ENCODE measurements at places on chromosomes 6 and 20.

DNA sequence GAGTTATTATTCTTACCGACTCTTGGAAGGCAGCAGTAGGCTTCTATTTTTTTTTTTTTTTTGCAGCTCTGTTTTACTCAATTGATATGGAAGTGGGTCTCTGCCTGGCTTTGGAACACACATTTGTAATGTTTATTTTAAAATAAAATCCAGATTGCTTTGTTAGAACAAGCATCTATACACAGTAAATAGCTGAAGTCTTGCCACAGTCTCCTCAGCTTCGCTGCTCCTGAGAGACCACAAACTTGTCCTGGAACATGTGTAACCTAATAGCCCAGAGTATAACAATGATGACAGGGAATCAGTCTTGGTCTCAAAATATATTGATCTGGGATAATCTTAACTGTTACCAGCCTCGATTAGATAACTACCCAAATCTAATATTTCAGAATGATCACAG, 299.8 kb upstream of the NOX3 start:
- DNase-seq = no peak

- no peak for DNase-seq
Measured at GRCh38 chr6:28769626-28770402, 154.0 kb downstream of the TRIM27 start.

DNA sequence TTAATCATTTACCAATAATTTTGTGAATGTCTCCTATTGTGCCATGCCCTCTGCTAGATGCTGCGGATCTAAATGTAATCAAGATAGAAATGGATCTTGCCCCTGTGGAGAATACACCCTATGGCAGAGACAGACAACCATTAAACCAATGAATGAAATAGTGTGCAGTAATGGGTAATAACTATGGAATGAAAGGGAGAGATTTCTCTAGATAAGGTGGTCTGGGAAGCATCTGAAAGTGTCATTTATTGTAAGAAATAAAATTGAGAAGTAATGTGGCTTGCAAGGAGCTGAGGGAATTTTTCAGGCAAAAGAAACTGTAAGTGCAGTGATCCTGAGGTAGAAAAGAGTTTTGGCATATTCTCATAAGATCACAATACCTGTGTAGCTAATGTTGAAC, 430.0 kb downstream of the LMBRD1 start:
- no peak for DNase-seq

DNA sequence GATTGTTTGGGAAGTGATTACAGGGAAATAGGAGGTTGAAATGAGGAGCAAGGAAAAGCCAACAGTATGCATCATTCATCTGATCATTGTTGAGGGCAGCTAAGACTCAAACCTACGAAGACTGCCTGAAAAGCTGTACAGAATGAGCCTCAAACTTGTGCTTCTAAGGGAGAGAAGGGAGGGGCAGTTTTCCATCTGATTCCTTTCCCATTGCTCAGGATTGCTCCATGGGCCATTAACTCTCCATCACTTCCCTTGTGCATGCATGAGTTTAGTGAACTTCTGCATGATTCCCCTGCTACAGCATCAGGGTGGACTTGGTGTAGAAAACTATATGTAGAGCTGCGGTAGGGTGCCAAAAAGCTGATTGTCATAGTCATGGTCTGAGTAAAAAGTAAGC, 742.7 kb upstream of the SLC35B3 start:
- DNase-seq = no peak

DNA sequence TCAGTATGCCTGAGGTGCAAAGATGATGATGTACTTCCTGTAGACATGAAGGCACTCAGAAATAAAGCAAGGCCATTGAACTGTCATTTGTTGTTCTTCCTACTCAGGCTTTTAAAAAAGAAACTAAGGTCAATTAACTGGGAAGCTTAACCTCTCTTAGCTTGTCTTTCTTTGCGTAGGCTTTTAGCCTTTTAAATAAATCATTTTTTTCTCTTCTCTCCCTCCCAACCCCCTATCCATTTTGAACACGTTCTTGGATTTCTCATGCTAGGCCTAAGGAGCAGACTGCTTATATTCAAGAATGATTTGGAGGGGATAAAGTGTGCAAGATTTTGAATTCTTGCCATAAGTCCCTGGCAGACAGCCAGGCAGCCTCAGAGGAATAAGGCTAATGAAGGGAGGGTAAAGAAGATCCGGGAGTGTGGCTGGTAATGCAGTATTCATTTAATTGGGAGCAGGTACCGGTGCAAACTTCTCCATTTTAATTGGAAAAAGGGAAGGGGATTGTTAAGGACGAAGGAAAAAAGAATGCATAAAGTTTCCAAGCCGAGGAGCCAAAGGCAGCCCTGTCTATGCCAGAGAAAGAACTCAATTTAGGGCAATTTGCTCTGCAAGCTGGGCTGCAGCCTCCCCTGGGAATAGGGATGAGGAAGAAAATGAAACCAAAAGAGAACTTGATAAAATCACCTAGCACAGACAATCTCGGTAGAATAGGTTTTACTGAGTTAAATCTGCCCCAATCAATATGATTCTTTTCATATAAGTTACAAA, 343.8 kb upstream of the MMS22L start:
- DNase-seq = no peak

GRCh38 chr6:122788663-122789181, 336 bp upstream of the SMPDL3A start:
- no peak for DNase-seq

DNA sequence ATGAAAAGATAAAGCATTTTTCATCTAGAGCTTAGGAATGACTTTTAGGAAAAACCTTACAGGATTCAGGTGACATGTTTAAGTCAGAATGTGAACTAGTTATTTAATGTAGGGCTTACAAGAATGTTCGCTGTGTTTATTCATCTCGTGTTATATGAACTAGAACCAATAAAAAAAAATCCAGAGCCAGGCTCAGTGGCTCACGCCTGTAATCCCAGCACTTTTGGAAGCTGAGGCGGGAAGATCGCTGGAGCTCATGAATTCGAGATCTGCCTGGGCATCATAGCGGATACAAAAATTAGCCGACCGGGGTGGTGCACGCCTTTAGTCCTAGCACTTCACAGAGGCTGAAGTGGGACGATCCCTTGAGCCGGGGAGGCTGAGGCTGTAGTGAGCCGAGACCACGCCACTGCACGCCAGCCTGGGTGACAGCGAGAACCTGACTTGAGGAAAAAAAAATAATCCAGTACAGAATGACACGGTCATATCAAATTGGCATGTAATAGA, 46.3 kb downstream of the OR2B2 start:
- DNase-seq = peak; percentile 84

GRCh38 chr6:142886431-142887170, 58.4 kb downstream of the HIVEP2 start:
- DNase-seq = no peak

- peak; percentile 38 for DNase-seq
Measured at GRCh38 chr6:33983721-33984465, 162.0 kb downstream of the GRM4 start.

- DNase-seq = no peak
Measured at GRCh38 chr20:45751721-45752120, 29.6 kb downstream of the SPINT4 start.

DNA sequence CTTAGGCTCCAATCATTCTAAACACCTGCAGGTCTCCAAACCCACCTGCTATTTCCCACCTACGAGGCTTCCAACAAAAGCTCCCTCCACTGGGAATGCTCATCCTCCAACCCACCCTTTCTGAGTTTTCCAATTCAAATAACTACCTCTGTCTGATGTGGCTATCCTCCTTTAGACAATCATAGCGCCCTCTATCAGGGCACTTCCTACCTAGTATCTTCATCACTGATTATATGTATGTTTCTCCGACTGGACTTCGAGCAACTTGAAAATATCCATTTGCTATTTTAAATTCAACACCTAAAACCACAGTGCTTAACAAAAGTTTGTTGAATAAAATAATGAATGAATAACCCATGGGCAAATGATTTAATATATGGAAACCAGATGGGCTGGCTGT, 41.3 kb downstream of the MTFR2 start:
- no peak for DNase-seq

DNA sequence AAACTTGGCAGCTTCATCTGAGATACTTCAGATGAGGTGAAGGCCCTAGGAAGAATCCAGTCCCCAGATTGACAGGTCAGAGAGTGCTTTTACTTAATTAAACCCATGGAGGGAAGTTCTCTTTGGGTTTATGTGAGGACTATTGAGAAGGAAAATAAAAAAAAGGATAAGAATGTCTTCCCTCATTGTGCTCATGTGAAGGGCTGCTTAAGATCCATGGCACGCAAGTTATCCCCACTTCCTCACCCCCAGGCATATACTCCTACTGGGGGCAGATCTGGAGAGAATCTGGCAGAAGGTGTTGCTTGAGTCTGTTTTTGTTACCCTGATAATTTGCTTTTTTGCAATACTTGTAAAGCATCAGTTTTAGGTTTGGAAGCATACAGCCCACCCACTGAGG, 322.9 kb upstream of the TFAP2D start:
- no peak for DNase-seq

DNA sequence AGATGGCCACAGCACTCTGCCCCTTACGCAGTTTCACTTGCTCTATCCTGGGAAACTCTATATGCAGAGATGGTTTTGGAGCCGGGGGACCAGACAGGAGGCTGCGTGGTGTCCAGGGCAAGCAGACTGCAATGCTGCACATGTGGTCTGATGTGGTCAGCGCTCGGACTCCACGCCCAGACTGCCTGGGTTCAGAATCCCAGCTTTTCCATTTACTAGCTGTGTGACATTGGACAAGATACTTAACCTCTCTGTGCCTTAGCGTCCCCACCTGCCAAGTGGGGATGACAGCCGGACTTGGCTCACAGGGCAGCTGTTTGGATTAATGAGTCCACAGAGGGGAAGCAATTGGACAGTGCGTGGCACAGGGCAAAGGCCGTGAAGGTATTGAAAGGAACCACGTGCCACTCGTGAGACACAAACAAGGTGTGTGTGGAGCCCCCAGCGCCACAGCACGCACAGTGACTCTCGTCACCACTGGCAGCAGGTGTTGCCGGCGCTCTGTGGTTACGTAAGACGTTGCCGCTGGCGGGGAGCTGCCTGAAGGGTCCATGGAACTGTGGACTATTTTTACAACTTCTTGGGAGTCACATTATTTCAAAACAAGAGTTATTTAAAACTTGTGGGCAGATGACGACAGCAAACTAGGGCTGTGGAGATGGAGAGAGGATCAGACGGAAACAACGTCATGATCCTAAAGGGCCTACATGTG, 201.4 kb downstream of the PREX1 start:
- DNase-seq = peak; percentile 69

DNA sequence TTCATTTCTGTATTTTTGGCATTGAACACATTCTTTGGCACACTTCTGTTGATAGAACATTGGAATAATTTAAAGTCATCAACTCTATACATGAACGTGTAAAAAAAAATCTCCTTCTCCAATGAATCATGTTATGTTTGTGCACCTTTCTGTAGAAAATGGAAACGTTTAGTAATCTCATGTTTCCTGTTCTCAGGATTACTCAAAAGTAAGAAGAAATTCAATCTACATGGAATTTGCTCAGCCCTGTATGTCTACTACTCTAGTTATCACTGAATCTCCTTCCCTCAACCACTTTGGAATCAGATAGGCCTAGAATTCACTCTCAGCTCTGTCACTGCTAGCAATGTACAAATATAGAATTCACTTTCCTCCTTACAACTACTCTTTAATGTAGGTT, 103.6 kb downstream of the COL21A1 start:
- no peak for DNase-seq

DNA sequence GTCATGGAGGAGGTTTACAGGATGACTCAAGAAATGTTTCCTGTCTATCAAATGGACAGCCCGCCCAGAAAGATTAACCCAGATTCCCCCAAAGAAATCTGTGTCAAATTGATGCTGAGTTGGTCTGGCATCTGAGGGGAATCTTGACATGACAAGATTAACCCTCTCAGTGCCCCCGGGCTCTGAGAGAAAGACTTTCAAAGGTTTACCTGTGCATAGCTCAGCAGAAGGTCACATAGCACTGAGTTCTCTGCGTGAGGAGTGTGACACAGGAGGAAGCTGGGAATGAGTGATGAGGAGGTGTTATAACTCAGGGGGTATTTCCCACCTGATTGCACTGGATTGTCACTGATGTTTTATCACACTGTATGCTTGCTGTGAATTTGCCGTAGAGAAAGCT, 601.2 kb downstream of the DHX35 start:
- no peak for DNase-seq

GRCh38 chr6:53301801-53302537, 46.8 kb downstream of the ELOVL5 start:
- DNase-seq = no peak

DNA sequence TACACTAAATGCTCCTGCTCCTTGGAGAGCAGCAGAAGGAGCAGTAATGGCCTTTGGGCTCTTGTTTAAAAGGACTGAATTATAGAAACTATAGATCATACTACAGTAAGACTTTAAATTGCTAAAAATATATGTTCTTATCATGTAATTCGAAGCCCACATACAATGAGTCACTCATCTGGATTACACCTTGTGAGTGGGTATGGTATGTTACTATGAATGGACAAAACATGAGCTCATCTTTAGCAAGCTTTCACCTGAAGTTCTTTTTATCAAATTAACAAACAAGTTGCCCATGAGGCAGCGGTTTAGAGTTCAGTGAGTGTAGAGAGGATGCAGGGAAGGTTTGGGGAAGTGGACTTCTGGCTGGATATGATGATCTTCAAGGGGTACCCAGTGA, 114.4 kb upstream of the CCN2 start:
- DNase-seq = no peak

- no peak for DNase-seq
Measured at GRCh38 chr6:112806163-112806865, 459.2 kb downstream of the RFPL4B start.

- no peak for DNase-seq
Measured at GRCh38 chr6:47400581-47400980, 77.0 kb upstream of the CD2AP start.

DNA sequence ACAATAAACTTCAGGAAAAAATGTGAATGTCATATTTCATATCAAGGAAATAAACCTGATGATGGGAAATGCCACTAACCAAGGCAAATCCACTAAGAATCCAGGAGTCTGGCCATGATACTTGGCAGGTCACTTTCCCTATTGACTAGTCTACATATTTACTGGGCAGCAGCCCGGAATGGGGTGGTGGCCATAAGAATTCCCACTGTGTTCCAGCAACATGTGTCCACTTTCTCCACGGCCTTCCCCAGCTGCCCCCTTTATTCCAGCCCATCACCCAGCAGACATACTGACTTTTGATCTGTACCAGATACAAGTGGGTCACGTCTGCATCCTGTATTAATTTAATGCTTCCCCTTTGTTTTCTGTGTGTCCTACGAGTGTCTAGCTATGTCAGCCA, 234.5 kb upstream of the PRDM1 start:
- DNase-seq = no peak

GRCh38 chr20:47143657-47144056, 212.8 kb downstream of the ZMYND8 start:
- DNase-seq = no peak

GRCh38 chr6:105804424-105804823, 281.7 kb upstream of the PRDM1 start:
- no peak for DNase-seq

DNA sequence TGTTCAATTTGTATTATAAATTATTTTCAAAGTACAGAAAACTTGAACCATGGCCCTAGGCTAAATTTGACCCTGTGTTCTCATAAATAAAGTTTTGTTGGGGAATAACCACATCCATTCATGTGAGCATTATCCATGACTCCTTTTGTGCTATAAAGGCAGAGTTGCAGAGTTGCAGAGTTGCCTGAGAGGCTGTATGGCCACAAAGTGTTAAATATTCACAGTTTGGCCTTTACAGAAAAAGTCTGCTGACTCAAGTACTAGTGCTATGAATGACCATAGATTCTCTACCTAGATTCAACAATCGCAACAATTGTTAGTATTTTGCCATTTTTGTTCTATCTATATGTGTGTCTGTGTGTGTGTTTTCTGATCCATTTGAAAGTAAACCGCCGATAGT, 46.2 kb upstream of the BEND3 start:
- DNase-seq = no peak

GRCh38 chr20:36861875-36862801, 13.8 kb upstream of the TLDC2 start:
- peak; percentile 76 for DNase-seq

Measured in spleen (tissue), 13 donors.